ENCODE measurements at places on chromosomes 5 and 9.

GRCh38 chr9:90611568-90611967, 31.1 kb downstream of the DIRAS2 start:
- no peak for DNase-seq

DNA sequence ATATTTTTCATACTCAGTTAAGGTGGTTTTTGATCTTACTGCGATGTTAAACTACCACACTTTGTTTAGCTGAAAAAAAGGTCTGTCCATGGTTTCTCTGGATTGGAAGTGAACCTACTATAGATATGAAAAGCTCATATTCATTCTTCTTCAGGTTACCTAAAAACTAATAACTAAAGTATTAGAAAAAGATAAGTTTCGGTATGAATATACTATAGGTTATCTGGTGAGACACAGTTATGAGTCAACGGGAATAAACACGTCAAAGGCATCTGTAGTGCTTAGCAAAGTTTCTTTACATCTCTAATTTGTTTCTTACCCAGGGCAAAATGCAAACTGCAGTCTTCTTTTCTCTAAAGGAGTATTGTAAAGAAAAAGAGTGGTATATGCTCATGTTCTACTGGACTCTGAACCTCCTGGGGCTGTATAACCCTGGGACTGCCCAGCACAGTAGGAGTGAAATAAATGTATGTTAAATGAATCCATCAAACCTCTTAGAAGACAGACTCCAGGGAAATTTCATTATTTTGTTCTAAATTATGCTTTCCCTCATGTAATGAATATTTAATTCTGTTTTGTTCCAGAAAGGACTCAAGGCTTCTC, 521.9 kb downstream of the PDE4D start:
- DNase-seq, result no peak

GRCh38 chr5:129601576-129601975, 141.5 kb downstream of the ADAMTS19 start:
- DNase-seq, result no peak

GRCh38 chr5:180803181-180804128, 849 bp upstream of the MGAT1 start:
- DNase-seq, result peak; percentile 86

DNA sequence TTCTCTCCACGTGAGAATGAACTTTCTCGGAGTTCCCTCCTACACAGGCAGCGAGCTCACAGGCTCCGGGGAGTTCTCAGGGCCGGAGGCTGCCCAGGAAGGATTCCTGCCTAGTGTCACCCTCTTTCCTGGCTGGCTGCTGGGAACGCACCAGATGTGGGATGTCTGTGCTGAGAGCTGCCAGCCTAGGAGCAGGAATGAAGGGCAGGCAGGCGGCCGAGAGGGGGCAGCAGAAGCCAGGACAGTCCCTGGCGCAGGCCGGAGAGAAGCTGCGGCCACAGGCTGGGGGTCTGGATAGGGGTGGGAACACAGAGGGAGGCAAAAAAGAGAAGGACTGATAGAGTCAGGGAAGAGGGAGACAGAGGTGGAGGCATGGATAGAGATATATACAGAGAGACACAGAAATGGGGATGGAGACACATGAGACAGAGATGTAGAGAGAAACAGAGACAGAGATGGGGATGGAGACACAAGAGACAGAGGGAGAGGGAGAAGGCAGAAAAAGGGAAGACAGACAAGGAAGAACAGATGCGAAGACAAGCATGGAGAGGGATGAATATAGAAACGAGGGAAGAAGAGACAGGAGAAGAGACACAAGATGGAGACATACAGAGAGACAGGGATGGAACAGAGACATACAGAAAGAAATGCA, 25.3 kb upstream of the ENHO start:
- DNase-seq, result peak; percentile 29

DNA sequence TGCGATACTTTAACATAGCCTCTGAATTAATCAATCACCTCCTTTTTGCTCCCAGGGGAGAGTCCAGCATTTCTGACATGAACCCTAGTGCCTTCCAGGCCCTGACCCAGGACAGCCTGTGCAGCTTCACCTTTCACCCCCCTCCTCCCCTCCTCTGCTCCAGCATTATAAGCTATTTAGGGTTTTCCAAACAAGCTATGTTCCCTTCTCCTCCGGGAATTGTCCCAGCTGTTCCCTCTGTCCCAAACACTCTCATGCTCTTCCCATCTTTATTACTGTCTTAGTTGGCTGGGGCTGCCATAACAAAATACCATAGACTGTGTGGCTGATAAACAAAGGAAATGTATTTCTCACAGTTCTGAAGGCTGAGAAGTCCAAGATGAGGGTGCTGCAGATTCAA, 161.5 kb downstream of the EBF1 start:
- DNase-seq, result no peak

DNA sequence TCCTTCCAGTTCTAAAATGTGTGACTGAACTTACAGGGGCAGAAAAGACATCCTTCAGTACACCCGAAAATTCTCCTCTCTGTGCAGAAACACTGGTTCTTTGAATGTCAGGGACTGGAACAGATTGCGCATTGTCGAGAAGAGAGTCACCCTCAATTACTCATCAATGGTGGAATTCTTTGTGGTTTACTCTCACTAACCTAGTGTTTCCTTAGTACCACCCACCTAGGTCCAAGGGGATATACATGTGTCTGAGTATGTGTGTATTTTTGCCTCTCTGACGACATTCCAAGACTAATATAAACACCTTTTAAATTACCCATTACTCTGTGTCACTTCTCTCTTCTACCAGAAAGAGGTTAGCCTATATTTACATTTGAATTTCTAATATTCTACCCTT, 660.8 kb downstream of the TLE1 start:
- no peak for DNase-seq

DNA sequence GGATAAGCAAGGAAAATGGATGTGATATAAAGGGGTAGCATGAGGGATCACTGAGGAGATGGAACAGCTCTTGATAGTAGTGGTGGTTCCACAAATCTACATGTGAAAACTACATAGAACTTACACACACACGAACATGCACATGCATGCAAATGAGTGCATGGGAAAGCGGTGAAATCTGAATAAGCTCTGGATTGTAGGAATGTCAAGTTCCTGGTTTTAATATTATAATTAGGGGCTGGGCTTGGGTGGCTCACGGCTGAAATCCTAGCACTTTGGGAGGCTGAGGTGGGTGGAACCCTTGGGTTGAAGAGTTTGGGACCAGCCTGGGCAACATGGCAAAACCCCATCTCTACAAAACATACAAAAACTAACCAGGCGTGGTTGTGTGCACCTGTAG, 13.1 kb upstream of the PDCL start:
- no peak for DNase-seq

DNA sequence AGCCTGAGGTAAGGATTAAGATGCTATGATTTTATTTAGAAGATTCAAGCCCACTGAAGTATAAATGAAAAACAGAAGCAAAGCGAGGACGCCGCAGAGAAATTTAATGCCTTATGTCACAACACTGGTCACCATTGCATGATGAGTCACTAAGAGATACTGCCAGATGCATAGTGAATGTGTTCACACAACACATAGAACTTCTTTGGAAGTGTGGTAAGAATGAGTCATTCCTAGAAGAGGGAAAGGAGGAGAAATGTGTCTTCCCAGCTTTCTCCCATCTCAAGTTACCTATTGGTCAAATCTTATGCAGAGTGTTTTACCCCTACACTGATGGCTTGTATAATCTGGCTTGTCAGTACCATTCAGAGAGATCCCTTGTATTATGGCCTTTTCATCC, 465.3 kb upstream of the ARRDC3 start:
- DNase-seq, result no peak

Data from CD4-positive, alpha-beta T cell treated with Interleukin-1 beta for 1 hour (primary cell).